ENCODE measurements at places on chromosomes 1 and 21.

GRCh38 chr1:67532452-67533216, 102.4 kb upstream of the SERBP1 start:
- DNase-seq: peak; percentile 62

GRCh38 chr1:97350241-97350640, 570.6 kb downstream of the DPYD start:
- DNase-seq: no peak

GRCh38 chr1:97423403-97423802, 497.4 kb downstream of the DPYD start:
- DNase-seq: no peak

- DNase-seq: no peak
These were observed 21.3 kb upstream of the PRSS38 start for GRCh38 chr1:227793948-227794816.

GRCh38 chr1:65198096-65198495, 50.1 kb downstream of the AK4 start:
- no peak for DNase-seq

DNA sequence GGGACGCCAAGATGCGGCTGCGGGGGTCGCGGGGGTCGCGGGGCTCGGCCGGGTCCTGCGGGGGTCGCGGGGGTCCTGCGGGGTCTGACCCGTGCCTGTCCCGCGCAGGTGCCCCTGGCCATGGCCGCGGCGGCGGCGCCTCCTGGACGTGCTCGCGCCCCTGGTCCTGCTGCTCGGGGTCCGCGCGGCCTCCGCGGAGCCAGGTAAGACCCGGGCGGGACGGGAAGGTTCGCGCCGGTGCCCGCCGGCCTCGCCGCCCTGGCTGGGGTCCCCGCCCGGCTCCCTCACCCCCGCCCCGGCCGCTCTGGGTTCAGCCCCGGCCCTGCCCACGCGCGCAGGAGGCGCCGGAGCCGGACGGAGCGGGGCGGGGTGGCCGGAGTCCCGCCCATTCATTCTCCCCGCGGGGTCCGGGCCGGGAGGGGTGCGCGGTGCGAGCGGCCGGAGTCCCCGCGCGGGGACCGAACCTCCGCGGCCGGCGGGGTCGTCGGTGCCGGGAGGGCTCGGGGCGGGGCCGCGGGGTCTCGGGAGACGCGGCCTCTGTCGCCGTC, 380 bp downstream of the COL18A1 start:
- peak; percentile 81 for DNase-seq

GRCh38 chr1:96308314-96308713, 413.3 kb upstream of the PTBP2 start:
- DNase-seq: no peak

DNA sequence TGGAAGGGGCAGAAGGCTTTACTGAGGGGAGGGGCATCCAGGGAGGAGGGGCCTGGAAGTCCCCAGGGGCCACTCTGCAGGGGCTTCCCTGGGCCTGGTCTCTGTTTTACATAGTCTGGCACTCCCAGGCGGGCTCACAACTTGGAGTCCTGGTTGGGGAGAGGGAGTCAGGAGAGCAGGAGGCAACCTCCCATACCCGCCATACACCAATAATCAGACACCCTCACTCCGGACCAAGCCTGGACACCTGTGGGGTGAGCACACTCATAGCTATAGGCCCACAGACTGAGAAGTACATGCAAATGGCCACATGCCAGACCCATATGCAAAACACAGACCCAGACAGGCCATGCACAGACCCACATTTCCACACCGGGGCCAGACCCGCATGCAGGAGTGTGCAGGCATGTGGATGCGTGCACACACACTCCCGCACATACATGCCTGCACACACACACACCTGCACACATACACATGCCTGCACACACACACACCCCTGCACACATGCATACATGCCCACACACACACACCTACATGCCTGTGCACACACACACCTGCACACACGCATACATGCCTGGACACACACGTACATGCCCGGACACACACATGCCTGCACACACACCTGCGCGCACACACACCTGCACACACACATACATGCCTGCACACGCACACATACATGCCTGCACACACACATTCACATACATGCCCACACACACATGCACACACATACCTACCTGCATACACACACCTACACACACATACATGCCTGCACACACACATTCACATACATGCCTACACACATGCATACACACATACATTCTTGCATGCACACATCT, 89.5 kb upstream of the RUNX3 start:
- DNase-seq: no peak

GRCh38 chr1:147444381-147444780, 96.9 kb upstream of the BCL9 start:
- no peak for DNase-seq

DNA sequence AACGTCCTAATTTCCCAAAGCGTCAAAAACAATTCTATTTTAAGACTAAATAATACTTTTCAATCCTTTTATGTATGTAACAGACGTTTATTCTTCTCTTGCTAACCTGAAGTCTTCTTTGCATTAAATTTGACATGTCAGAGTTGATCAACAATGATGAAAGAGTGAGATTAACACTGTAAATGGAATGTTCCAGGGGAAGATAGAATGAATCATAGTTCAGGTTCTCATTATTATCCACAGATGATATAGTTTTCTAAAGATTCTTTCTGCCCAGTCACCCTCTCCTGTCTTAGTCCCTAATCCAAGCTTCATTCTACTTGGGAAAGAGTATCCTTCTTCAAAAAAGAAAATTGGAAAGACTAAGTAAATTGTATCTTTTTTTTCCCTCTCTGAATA, 38.9 kb downstream of the SDCCAG8 start:
- DNase-seq: no peak

DNA sequence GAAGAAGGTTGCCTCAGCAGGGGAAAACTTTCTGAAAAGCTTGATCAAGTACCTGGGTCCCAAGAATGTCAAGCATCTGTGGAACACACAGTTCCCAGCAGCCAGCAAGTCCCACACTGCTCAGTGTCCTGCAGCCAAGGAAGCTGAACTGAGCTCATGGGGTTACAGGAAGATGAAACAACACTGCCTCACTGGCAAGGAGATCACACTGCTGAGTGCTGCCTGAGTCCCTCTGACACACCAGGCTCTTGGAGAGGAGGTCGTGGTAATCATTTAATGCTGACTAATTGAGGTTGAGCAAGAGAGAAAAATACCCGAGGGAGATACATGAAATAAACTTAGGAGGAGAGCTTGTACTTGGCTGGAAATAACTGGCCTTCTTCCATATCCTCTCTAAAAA, 75.2 kb downstream of the MPZL1 start:
- DNase-seq: no peak

- DNase-seq: no peak
These were observed 9.1 kb upstream of the GPR88 start for GRCh38 chr1:100528871-100529270.

DNA sequence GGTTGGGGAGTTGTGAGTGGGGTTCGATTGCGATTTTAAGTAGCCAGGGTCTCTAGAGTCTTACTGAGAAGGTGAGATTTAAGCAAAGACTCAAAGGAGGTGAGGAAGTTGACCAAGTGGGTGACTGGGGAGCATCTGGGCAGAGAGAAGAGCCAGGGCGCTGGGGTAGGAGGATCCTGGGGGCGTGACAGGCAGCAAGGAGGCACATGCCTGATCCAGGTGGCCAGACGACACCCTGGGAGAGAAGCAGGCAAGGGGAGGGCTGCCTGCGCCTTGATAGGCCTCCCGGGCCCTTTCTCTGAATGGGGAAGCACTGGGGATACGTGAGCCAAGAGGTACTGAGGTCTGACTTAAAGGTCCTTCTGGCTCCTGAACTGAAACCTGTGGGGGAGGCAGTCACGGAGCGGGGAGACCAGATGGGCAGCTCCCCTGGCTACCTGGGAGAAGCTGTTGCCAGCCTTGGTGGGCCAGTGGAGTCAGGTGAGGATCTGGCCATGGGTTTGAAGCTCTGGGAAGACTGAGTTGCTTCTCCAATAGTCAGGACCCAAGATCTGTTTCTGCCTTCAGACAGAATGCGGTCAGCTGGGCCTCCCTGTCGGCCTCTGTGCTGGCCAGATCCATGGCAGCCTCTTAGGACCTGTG, 5.4 kb downstream of the ZBTB48 start:
- DNase-seq: no peak

DNA sequence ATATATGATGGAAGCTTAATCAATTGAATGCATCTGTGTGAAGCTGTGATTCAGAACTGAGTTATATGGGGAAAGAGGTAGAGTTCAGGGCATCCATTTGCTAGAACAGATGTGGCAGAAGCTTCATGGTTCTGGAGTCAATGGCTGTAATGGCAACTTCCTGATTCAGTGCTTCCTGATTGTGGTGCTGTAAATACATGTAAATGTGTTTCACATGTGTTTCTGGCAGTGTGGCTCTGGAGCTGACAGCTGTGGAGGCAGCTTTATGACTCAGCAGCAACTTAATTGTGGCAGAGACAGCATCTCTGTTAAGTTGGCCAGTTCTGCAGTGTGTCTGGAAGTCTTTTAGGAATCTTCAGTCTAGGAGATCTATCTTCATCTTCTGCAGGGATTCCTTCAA, 226.6 kb upstream of the ZRANB2 start:
- no peak for DNase-seq

All from HuH-7.5 (cell line).